ENCODE measurements at places on chromosomes 11 and 22.

DNA sequence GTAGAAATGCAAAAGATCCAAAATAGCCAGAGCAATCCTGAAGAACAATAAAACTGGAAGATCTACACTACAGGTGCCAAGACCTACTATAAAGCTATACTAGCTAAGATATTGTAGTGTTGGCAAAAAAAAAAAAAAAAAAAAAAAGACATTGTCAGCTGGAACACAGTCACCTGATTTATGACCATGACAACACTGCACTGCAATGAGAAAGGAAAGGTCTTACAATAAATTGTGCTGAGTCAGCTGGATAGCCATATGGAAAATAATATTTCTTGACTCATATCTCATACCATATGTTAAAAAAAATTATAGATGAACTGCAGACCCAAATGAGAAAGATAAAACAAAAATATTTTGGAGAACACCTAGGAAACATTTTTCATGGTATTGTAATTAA, 3.1 kb upstream of the PANX3 start:
- DNase-seq = no peak

DNA sequence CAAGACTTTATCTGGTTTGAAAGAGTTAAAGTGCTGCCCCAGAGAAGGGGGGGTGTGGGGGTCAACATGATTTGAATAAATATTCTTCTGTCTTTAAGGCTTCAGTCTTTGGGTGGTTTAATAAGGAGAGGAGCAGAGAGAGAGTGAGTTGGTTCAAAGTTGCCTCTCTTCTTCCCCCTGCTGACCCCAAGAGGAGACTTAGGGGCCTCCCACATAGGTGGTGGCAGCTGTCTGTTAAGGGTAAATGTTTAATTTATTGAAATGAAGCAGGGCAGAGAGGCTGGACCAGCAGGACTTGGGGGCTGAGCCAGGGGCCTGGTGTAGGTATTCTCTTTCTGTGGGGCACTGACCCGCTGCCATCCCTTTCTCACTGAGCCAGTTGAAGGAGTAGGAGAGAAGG, 5.5 kb downstream of the POU2F3 start:
- DNase-seq = no peak

GRCh38 chr11:440065-441042, 1.5 kb downstream of the ANO9 start:
- no peak for DNase-seq

DNA sequence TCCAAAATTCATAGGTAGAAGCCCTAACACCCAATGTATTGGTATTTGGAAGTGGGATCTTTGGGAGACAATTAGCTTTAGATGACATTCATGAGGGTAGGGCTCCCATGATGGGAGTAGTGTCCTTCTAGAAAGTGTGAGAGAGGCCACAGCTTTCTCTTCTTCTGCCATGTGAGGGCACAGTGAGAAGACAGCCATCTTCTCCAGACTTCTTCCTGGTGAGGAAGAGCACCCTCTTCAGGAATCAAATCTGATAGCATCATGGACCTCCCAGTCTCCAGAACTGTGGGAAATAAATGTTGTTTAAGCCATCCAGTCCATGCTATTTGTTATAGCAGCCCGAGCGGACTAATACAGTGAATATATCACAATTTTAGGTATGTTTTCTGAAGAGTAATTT, 96.9 kb downstream of the CNTN5 start:
- no peak for DNase-seq

DNA sequence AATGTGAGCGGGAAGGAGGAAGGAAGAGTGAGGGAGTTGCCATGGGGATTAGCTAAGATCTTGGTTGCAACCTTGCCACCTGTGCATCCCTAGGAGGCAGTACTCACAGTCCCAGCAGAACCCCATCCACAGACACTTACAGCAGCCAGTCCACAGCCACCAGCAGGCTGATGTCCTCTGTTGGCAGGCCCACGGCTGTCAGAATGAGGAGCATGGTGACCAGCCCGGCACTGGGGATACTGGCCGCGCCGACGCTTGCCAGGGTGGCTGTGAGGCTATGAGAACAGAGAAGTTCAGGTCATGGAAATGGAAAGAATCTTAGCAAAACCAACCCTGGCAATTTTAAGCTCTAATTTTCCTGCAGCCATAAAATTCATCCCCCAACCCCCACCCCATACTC, 138.6 kb downstream of the SLC1A2 start:
- DNase-seq = no peak

GRCh38 chr11:74154620-74155281, 16.1 kb downstream of the C2CD3 start:
- DNase-seq = no peak

DNA sequence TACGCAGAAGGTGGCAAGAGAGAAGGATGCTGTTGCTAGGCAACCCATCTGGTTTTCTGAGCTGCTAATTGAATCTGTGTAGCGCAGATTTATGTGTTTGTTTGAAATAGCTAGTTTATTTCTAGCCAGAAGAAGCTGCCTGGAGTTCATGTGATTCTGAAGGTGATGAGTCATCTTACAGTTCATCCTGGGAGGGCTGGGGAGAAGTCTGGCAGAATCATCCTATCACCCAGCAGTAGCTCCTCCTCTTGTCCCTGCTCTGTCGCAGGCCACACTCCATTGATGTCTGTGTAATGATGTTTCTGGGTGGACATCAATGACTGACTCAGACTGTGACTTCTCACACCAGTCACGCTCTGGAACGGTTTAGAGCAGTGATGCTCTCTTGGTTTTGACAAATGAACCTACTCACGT, 4.8 kb upstream of the FBXO7 start:
- no peak for DNase-seq

DNA sequence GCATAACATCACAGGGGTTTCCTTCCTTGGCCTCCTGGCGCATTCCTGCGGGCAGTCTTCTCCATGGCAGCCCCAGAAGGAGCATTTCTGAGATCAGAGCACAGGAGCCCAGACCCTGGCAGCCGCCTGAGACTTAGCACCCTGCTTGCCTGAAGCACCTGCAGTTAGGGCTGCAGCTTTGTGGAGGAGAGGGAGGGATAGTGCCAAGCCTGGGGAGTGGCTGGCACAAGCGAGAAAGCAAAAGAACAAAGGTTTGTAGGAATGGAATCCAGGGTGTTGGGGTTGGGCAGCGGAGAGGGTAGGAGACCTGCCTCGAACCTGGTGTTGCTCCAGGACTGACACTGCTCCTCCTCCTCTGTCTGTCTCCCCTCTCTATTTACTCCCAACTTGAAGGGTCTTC, 66.9 kb downstream of the SCN3B start:
- DNase-seq = no peak
